ENCODE measurements at places on chromosomes 1 and 21.

- no peak for DNase-seq
Observed at GRCh38 chr1:95276429-95276828, 42.4 kb downstream of the RWDD3 start.

GRCh38 chr21:37555672-37556261, 189.2 kb downstream of the DYRK1A start:
- DNase-seq: no peak

DNA sequence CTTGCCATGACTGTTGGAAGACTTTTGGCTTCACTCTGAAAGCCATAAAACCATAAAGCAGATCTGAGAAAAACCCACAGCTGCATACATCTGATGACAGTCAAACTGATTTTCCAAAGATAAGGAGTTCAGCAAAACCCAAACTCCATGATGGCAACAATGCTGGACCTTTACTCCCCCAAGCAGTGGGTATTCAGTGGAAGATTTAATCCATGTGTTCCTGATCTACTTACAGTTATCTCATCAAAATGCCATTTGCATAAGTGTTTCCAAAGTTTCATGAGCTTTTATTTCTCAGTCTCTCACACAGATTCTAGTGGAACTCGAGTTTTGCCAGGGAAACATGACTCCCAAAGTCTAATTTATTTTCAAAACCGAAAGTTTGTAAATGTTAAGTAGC, 184.9 kb downstream of the ZC3H11B start:
- DNase-seq: no peak

GRCh38 chr1:116874733-116875249, 34.9 kb upstream of the PTGFRN start:
- no peak for DNase-seq

DNA sequence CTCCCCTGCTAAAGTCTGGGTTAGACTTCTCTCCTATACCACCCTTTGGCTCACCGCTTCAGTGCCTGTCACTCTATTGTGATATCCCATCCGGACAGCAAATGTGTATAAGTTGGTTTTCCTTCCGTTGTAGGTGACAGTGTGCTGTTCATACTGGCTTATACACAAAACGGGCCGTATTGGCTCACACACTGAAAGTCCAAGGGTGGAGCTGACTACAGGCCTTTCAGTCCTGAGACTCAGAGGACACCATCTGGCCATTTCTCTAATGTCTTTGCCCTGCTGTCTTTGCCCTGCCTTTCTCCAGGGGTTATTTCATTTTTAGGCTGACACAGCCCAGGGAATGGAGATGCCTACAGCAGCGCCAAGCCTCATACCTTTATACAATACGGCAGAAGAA, 90.7 kb downstream of the URB2 start:
- no peak for DNase-seq

DNA sequence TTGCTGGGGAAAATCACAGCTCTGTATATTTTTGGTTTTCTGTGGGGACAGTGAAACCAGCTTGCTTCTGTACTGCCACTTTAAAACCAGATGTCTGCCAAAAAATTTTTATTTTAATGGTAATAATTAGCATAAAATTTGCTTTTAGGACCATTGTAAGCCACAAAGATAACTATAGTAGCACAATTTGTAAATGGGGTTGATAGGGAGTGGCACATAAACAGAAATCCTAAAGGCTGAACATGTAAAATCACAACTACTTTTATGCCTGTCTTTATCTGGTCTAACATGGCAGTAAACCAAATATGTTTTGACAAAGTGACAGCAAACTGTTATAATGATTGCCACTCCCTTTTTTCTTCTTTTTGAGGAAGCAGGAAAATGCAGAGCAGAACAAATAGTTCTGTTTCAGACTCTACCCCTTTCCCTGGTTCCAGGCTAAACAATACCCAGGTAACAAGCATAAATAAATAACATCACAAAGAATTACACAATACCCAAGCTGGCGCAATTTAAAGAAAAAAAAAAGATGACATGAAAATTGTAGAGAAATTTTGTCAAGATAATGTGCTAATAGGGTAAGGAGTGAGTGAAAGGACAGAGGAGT, 24.0 kb upstream of the CCDC181 start:
- no peak for DNase-seq

GRCh38 chr1:194538453-194538852, 1352.0 kb upstream of the B3GALT2 start:
- no peak for DNase-seq

DNA sequence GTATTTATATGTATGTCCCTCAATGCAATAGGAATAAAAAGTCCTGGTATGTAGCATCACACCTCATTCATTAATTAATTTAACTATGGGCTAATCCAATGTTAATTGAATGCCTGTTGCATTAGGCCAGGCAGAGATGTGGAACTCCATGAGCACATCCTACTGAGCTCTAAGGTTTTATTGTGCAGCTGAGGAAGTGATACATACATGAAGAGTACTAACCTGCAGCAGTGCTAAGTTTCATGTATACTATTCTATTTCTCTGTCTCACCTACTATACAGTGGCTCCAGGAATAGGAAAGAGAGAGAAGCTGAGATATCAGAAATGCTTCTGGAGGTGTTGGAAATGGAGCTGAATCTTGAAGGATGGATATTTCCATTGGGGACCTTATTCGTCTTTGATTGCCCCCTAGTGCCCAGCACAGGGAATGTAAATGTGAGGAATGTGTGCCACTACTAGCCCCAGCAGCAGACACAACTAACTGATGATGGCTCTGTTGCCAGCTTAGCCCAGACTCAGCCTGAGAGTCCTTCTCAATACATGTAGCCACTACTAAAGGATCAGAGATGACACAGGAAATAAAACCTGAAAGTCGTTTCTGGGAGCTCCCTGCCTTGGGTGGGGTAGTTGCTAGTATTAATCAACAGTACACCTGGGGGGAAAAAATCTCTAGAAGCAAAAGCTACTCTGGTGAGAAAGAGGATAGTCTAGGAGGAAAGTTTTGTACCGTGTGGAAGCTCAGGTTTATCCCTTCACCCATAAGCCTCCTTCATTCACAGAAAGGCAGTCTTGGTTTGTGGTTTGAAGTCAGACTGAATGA, 173.3 kb upstream of the FOXD3 start:
- no peak for DNase-seq

DNA sequence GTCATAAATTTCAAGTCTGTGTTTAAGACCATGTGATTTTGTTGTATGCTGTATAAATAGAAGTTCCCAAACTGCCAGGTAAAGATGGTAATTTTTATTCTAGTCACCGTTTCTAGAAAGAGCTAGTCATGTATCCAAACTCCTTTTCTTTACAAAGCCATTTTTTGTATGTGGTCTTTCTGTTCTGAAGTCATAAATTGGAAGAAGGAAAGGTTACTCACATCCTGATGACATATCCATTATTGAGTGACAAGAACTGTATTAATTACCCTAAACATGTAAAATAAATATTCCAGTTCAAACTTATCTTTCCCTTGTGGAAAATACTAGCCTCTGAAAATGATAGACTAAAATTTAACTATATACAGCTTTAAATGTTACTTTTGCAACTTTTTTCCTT, 104.7 kb downstream of the POFUT2 start:
- DNase-seq: no peak

DNA sequence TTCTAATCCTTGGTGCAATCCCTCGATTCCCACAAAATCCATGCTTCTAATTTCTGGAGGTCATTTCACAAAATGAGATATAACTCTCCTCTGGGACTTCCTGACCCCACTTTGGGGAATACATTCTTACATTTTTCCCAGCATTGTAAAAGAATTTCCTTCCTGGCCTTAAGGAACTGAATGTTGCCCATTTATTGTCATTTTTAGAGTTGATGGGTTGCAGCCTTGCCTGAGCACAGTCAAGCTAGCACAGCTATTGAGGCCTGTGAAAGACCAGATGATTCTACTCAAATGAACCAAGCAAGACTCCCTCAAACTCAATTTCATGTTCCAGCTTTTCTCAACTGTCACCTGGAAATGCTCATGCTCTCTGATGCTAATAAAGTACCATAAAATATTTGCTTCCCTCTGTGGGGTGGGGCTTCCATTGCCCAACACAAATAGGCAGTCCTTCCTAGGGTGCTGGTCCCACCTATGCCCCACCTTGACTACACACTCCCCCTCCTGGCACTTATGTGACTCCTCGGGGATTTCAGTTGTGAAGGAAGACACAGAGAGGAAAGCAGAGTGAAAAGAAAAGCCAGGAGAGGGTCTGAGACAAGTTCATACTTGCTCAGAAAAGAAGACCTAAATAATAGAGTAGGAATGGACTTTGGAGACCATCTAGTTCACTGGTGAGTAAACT, 24.0 kb upstream of the CDC7 start:
- no peak for DNase-seq

GRCh38 chr21:39661740-39662139, 49.0 kb downstream of the B3GALT5 start:
- no peak for DNase-seq

DNA sequence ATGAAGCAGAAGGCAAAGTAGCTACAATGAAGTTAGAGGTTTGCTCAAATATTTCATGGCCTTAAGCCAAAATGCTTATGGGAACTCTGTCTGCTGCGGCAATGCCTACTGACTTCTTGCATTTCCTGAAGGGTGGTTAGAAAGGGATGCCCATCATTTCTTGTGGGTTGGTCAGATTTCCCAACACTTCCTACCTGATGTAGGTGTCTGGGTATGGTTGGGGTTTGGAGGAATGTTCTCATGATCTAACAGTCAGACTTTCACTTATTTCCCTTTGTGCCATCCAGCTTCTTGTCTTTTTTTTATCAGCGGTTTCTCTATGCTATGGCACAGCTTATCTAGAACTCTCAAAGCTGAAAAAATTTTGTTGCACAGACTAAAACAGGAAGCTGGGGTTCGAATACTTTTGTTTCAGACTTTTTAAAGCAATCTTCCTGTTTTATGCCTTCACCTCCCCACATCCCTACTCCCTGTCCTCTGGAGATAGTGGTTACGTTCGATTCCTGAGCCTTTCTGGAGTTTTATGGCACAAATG, 307.7 kb downstream of the USP25 start:
- DNase-seq: no peak

DNA sequence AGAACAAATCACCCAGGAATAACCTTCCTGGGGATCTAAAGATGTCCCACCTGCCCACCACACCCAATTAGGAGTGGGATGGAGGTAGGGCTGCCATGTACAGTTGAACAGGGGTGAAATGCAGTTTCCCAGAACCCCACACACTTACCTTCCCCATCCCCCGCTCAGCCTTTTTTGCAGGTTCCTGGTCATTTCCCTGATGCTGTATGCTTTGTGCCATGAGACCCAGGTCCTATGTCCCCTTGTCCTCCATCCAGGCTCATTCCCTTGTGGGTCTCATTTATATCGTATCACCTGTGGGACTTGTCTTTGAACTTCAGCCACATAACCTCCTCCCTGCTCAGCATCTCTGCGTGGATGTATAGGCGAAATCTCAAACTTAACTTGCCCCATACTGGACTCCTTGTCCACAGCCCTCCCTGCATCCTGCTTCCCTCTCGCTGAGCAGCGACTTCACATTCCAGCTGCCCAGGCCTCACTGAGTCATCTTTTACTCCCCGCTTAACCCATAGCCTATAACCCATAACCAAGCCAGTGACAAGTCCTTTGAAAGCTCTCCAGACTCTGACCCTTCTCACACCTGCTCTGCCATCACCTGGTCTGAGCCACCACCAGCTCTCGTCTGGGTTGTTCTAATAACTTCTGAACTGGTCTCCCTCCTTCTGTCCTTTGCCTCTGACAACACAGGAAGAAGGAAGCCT, 4.7 kb downstream of the LDLRAD2 start:
- no peak for DNase-seq

DNA sequence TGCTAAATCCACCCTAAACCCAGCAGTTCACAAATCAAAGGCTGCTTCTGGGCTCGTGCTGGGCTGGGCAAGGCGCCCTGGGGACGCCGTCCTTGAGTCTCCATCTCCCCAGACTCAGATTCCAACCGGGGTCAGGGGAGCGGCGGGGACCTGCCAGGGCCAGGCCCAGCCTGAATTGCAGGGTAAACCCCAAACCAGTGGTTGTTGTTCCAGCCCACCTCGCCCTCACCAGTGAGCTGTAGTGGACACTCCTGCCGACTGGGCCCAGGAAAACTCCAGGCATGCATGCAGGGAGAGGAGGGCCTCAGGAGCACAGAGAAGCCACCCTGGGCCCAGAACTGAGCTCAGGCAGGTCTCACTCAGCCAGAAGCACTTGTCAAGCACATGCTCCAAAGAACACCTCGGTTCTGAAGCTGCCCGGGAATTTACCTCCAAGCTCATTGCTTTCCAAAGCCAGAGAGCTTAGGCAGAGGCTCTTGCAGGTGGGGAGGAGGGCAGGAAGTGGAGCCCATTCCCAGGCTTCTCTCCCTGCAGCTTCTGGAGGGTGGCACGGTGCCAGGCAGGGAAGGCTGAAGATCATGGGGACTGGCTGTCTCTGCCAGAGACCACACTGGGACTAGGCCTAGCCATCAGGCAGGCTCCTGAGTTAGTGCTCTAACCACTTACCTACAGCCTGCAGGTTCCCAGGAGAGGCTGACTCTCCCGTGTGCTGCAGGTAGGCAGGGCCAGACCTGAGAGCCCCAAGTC, 437.0 kb downstream of the MATN1 start:
- DNase-seq: no peak

GRCh38 chr1:64744492-64745180, at the start of gene RAVER2:
Gene RAVER2, plus strand, starts transcription at chr1:64745075. Its CDS starts 98 bp downstream, at chr1:64745173.
- DNase-seq: peak; percentile 50

DNA sequence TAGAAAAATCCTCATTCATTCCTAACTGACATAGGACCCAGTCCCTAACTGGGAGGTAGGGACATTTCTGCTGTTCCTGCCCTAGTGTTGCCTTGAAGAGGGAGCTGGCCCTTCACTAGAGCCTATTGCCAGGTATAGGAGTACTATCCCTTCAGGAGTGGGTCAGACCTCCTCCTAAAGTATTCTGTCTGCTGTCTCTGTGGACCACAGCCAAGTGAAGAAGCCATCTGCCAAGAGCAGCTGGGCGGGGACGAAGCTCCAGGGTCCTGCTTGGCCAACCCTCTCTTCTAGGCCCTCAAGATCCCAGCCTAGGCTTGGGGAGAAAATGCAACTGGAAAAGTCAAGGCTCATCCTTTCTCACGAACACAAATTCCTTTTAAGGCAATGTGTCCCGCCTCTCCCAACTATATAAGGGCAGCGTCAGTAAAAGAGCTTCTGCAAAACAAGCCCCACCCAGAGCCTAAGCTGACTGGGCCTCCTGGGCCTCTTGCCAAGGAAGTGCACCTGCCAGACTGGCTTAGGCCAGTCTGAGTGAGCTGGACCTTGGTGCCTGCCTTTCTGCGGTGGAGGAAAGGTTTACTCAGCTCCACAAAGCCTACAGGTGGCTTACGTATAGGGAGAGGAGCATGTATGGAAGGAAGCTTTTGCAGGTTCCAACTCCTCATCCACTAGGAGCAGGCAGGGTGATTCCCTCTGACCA, 638 bp upstream of the TUFT1 start:
- DNase-seq: no peak

DNA sequence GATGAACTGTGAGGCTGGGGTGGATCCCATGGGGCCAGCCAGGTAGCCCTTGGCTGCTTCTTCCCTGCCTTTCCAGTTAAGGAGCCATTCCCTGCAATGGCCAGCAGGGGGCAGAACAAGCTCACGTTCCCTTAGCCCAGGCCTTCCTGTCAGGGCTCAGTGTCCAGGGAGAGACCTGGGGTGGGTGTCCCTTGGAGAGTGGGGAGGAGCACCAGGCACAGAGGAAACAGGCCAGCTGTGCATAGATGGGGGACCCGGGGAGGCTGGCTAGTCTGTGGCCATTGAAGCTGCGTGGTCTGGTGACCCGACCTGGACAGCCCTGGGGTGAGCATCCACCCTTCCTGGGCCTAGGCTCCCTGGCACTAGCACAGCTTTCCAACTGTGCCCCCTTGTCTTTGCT, 13.2 kb upstream of the EPS8L3 start:
- peak; percentile 60 for DNase-seq

Data from T-helper 17 cell (primary cell).